Aorta (tissue), 5 donors: ENCODE measurements at places on chromosomes 7 and 10.

- DNase-seq: no peak
Observed at GRCh38 chr7:55202150-55202913, 162.8 kb upstream of the LANCL2 start.

DNA sequence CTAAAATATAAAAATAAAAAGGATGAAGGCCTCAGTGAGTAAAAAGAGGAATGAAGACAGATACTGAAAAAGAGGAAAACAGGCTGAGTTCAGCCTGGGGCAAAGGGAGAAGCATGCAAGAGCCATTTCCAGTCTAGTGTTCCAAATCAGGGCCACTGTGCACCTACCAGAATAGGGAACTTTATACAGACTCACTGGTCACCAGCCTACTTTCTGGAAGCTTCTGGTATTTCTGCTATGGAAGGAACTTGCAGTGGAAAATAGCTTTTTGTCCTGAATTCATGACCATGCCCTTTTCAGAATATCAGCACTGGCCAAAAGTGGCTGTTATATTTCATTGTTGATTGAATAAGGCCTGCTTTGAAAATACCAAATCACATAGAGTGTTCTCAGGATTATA, 28.8 kb downstream of the ABRAXAS2 start:
- DNase-seq: no peak

- no peak for DNase-seq
Observed at GRCh38 chr10:50607356-50607925, 16.3 kb downstream of the SGMS1 start.

DNA sequence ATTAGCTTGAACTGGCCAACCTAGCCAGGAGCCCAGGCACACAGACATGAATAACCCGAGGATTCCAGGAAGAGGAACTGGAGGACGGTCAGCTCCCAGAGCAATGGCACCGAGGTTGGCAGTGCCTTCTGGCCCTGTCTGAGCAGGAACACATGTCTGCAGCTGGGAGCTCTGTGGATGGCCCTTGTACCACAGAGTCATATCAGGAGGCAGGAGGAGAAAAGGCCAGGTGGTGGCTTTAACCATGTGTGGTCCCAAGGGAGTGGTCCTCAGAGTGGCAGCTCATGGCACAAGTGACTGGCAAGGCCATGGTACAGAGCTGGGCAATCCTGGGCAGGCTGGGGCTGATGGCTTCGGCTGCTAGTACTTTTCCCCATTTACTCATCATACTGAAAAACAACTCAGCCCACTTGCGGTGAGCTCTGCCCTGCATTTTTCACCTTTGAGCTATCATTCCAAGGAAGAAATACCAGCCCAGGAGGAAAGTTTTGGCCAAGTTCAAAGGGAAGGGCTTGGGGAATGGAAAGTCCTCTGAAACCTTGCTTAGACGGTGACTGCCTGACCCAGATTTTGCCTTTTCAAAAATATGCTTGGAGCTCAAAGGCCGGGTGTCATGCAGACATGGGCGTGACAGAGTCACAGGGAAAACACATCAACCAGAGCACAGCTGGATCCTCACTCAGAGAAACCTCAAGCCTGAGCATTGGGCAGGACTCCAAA, 25.7 kb upstream of the LOXL4 start:
- DNase-seq: no peak

DNA sequence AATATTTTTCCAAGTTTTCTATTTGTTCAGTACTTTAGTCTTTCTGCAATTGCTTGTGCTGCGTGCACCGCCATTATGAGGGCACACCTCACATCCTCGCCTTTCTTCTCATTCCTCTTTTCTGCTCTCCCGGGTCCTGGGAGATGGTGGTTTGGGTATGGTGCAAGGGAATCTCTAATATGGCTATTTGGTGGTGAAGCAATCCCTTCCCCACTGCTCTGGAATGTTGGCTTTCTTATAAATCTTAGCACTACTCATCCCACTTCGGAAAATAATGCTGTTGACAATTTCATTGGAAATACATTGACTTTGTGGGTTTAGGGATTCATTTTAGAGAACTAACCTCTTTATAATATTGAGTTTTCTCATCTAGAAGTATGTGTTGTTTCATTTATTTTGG, 1.9 kb upstream of the GCK start:
- no peak for DNase-seq

DNA sequence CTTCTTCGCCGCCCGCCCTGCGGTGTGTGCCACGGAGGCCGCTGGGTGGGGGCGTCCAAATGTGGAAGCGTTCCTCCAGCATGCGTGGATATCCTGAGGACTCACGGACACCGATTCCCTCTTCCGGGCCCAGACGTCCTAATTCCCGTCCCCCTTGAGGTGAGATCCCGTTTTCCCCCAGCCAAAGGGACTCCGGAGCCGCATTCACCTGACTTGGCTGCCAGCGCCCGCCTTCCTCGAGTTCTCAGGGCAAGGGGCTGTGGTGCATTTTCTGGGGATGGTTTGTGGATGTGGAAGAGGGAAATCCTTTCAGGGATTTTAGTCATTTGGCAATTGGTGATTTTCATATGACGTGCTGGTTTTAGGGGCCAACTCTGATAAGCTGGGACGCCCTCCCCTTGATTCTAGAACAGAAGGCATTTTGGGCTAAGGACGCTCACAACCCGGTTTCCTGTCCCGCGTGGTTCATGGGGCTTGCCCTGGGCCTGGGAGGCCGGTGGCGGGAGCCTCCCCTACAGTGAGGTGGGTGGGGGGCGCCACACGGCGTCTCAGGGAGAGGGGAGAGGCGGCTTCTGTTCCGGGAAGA, 165.4 kb downstream of the ACTR3B start:
- no peak for DNase-seq

DNA sequence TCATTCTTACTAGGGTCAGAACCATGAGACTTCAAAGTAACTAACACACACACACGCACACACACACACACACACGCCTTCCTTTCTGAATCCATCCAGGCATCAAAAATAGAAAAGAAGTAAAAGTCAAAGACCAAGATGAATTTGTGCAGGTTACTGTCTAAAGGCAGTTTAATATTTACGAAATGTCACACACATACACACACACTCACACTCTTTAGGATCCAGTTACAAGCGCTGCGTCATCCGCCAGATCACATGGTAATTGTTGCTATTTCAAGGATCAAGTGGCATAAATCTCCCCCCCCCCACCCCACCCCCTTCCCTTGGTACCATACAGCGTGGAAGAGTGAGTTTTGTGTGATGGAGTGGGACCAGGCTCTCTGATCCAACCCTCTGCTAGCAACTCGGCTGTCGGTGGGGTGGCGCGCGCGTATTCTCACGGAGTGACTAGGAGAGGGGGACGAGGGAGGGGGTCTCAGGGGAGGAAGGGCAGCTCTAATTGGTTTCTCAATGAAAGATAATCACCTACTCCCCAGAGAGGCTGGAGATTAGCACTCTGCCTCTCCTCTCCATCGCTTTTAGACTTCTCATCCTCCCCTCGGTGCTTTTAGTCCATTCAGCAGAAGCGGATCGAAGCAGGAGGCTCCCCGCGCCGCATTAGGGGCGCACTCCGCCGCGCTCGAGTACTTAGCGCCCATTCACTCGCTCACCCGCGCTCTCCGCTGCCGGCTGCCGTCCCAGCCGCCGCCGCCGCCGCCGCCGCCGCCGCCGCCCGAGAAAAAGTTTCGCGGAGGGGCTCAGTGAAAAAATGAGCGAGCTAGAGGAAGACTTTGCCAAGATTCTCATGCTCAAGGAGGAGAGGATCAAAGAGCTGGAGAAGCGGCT, 83.5 kb upstream of the PRKG1 start:
- DNase-seq: peak; percentile 85

DNA sequence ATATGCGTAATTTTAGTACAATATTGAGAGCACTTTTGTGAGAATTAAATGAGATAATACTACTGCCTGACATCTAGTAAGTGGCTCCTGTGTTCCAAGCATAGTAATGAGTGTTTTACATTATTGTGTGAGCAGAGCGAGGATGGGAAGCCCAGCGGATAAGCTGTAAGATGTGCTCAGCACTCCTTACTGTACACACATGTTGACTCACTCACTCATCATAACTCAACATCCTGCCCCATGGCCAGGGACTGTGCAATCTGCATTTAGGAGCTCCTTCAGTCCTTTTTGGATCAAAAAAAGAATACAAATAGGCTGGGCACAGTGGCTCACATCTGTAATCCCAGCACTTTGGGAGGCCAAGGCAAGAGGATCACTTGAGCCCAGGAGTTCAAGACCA, 72.9 kb upstream of the NEBL start:
- DNase-seq: no peak

DNA sequence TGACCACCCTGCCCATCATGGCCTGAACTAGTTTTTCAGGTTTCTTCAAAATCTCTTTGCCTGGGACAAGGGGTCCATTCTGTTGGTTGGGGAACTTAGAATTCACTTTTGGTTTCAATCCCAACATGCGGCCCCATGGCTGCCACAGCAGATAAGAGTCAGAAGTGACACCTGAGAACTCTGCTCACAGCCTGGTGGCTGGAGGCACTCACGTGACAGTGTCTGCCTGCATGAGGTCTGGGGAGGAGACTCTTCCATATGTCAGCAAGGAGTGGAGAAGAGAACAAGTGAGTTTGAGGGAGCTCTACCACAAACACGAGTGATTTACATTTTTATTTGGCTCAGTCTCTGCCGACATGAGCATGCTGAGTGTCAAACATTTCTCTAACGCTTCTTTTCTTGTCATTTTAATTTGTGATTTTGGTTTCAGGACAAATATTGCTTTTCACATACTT, 370.4 kb downstream of the TNS3 start:
- DNase-seq: no peak

DNA sequence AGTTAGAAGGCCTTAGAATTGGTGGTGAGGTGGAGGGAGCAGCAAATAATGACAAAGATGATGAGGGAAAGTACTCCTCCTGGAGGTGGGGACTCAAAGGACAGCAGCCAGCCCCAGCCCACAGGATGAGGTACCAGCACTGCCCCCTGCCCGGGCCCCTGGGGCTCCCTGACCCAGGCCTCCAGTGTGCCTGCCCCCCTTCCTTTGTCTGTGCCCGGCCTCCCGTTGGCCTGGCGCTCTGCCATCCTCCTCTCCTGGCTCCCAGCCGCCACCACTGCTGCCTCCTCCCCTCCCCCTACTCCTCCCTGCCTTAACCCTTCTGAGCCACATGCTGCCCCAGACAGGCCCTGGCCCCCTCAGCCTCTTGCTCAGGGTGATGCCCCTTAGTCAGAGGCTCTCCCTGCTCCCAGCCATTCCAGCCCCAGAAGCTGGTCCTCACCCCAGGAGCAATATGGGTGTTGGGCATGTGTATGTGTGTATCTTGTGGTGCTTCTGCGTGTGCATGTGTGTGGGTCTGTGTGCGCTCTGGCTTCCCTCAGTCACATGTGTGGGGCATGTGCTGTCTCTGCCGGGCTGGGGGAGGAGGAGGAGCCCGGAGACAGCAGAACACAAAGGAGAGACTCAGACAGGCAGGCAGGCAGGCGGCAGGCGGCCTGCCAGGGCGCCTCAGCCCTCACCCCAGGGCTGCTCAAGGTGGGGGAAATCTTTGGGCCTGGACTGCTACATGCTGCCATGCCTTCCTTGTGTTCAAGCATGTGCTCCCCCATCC, 2.6 kb downstream of the LDB1 start:
- DNase-seq: peak; percentile 90

DNA sequence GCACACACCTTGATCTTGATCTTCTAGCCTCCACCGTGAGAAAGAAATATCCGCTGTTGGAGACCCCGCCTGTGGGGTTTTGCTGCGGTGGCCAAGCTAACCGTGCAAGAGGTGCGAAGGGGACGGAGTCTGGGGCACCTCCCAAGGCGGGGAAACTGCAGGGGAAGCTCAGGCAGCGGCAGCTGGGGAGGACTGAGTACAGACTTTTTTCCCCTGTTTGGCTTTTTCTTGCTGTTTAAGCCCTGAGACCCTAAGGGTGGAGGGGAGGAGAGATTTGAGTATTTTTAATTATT, 108.0 kb downstream of the DNAJB6 start:
- DNase-seq: peak; percentile 24

DNA sequence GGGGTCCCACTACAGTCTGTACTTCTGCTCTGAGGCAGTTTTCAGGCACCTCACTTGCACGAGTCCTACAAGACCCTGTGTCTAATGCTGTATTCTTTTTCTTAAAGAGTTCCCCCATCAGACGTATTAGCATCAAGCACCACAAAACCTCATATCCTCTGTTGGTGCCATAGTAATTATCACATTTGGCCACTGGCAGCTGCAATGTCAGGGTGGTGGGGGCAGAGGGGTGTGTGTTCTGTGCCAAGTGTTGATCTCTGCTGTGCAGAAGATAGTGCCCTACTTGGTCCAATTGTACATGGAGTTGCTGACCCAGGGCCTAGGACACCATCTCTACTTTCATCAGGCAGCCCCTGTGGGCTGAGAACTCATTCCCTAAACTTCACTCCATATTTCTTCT, 20.0 kb upstream of the JAZF1 start:
- DNase-seq: no peak

DNA sequence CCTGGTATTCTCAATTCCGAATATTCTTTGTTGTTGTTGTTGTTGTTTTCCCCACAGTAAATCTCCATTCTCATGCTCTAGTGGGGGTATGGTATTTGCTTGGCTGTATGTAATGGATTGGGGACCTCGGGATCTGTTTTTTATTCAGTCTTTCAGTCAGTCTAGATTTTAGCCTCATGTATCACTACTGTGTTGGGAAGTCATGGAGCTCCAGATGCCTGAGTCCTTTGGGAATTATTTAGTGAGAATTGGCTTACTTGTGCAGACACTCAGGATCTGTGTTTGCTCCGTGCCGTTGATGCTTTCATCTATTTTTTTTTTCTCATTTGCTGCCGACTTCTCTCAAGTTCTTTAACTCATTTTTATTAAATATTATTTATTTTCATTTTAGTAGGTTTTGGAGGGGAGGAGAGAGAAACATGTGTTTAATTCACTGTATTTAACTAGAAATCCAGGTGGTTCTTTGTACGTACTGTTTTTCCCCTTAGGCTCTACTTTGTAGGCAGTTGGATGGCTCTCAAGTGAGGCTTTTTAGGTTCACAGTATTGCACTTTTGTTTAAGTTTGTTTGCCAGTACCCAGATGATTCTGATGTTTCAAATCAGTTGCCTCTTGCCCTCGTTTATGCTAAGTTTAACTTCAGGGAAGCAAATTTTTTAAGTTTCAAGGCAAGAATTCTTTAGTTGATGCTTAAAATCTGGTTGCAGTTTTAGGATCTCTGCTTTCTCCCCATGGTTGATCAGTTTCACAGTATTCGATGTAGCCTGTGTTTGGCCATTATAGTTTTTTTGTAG, 36.9 kb downstream of the ZNRF2 start:
- no peak for DNase-seq

GRCh38 chr10:15123749-15124184, 26.6 kb downstream of the RPP38 start:
- no peak for DNase-seq
